H54 (cell line): ENCODE measurements at places on chromosomes 11 and 22.
A peak's percentile ranks its signal among the peaks of the same experiment; 100 is the strongest.

- no peak for DNase-seq
Observed at GRCh38 chr11:26483108-26483507, 89.0 kb downstream of the MUC15 start.

DNA sequence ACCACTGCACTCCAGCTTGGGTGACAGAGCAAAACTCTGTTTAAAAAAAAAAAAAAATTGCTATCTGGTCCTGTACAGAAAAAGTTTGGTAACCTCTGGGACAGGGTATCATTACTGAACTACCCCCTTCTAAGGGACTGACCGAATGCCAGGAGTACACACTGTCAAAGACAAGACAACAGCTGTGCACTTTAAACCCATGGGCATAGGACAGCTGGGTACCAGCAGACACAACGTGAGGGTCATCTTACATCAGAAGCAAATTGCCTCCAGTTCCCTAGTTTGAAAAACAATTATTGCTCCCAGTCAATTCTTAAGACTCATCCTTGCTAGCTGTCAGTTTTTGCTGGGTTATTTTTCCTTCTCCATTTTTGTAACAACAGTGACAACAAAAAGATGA, 17.8 kb downstream of the CD59 start:
- no peak for DNase-seq

- no peak for DNase-seq
Observed at GRCh38 chr11:62577046-62577714, 3.5 kb upstream of the EEF1G start.

GRCh38 chr22:30038219-30038618, 42.0 kb upstream of the HORMAD2 start:
- no peak for DNase-seq

GRCh38 chr11:31301549-31302510, 67.7 kb downstream of the DCDC1 start:
- no peak for DNase-seq

DNA sequence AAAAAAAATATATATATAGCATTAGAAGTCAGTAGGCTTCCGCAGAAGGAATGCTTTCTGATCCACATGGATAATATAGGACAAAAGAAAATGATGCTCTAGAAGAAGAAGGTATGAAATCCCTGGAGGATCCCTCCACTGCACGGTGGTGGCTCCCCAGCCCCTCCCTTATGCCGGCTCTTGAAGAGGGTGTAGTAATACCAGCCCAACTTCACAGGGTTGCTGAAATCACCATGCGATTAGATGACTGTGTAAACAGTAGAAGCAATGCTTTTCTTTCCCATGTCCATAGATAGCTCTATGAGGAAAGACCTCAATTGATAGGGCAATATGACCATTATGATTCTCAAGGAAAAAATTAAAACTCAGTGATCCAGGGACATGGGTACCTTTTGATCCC, 3.2 kb upstream of the ETS1 start:
- DNase-seq: no peak

DNA sequence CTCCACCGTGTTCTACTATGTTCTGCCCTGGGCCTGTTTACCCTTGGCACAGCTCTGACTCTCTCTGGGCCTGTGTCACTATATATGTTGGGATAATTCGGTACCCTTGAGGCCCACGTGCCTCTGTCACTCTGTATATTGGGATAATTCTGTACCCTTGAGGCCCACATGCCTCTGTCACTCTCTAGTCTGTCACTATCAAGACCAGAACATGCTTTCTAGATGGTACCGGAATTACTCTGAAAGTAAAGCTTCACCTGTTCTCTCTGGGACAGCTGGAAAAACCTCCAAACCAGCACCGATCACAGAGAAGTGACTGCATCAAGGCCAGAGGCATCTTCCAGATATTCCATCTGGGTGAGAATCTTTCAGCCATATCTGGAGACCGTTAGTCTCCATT, 9.3 kb upstream of the FCHSD2 start:
- no peak for DNase-seq

GRCh38 chr22:45709866-45710265, 38.2 kb downstream of the ATXN10 start:
- no peak for DNase-seq

- DNase-seq: no peak
Observed at GRCh38 chr22:47850644-47851151, 1088.2 kb downstream of the TBC1D22A start.

DNA sequence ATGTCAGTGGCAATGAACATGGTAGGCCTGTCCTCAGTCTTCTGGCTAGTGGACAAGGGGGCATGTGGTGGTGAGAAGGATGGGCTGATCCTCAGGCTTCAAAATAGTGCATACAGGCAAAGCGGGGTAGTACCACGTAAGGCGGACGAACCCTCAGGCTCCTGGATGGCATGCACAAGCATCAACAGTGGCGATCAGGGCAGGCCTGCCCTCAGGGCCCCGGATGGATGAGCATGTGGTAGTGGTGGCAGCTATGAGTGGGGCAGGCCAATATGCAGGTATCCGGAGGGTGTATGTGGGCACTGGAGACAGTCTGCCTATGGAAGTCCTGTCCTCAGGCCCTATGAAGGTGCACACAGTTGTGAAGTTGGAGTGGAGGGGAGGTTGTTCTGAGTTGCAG, 163.8 kb downstream of the GUCY1A2 start:
- no peak for DNase-seq

GRCh38 chr11:133082453-133082781, 449.9 kb downstream of the OPCML start:
- DNase-seq: no peak

GRCh38 chr11:64888729-64889511, 10.5 kb upstream of the EHD1 start:
- no peak for DNase-seq

DNA sequence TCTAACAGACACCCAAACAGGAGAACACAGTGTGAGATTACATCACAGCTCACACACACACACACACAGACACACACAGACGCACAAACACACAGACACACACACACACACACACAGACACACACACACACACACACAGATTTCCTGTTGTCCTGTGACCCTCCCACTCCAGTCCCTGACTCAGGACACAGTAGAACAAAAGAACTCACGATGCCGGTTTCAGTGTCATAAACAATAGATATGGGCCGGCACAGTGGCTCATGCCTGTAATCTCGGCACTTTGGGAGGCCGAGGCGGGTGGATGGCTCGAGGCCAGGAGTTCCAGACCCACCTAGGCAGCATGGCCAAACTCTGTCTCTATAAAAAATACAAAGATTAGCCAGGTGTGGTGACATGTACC, 13.8 kb upstream of the KAT5 start:
- no peak for DNase-seq

DNA sequence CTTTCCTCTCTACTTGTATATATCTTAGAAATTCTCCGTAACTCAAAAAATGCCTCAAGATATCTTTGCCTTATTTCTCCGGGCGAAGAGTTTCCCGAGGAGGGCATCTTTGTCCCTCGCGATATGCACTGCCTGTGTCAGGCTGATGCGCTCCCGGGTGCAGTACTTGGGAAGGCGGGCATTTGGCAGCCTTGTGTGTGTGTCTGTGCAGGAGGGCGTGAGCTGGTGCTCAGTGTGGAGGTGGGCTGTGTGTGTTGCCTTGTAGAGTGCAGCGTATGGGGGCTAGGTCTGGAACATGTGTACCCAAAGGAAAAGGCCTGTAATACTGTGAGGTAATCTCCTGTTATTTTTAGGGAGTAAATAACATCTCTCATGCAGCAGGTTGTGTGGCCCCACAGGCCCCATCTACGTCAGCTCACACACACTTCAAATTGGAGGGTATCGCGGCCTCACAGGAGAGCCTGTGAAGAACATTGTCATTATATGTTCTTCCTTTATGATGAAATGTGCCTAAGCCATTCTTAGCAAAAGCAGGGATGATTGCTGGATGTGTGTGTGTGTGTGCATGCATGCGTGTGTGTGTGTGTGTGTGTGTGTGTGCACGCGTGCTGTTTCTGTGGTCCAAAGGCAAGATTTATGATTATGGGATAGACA, 77.5 kb downstream of the KCNJ1 start:
- no peak for DNase-seq

DNA sequence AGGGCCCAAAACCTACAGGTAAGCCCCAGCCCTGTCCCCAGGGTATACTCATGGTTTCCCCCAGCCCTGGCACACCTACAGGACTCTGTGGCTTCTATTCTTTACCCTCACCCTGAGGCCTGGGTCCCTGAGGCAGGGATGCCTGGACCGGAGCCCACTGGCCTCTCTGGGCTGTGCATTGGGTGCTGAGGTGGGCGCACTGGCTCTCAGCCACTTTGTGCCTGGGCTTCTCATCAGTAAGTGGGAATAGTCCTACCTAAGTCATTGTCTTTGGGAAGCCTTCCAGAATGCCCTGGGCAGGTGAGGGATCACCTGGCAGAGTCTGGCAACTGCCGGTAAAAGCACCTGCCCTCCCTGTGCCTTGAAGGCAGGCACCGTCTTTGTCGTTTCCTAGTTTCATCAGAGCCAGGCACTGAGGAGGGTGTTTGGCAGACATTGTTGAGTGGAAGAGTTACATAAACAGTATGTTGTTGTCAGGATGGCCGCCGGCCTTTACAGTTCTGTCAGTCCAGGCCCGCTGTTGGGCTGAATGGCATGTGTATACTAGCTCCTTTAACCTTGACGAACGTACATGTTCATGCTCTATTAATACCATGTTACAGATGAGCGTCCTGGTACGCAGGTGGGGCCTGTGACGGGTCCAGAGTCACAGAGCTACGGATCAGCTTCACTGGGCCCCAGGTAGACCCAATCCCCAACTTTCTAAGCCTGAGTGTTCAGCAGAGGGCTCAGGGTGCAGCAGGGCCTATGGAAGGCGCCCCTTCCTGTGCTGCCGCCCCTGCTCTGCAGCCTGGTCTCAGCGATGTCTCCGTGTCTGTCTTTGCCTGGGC, 23.0 kb downstream of the SHANK3 start:
- DNase-seq: no peak

DNA sequence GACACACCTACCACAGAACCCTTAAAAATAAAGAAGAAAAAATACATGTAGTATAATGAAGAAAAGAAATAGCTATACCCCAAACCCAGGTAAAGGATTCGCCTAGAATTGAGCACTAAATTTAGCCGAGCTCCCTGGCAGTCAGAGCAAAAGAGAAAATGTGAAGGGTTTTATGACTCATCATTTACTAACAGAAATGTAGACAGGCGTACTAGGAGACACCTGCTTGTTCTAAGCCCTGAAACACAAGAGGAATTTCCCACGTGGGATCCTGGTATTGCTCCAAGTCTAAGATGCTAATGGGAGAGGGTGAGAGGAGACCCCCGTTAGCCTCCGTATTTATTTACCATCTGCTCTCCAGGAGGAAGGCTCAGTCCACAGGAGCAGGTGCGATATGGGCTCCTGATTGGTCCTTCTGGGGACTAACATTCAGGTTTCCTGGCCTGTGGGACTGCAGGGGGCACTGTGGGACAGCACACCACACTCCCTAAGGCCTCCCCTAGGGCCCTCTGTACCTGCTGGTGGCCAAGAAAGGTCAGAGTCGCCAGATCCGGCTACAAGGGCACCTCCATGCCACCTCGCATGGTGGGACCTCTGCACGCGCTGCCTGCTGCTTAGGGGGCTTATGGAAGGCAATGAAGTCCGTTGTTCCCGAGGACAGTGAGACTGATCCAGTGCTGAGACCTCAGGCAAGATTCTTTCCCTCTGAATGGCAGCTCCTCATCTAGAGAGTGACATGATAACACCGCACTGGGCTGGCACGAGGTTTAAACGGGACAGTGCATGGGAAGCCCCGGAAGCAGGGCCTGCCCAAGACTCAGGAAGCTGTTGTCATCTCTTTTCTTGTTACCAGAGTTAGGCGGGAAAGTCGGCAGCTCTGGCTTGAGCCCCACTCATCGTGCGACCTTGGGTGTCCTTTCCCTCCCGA, 25.8 kb downstream of the KCNC1 start:
- peak; percentile 62 for DNase-seq

DNA sequence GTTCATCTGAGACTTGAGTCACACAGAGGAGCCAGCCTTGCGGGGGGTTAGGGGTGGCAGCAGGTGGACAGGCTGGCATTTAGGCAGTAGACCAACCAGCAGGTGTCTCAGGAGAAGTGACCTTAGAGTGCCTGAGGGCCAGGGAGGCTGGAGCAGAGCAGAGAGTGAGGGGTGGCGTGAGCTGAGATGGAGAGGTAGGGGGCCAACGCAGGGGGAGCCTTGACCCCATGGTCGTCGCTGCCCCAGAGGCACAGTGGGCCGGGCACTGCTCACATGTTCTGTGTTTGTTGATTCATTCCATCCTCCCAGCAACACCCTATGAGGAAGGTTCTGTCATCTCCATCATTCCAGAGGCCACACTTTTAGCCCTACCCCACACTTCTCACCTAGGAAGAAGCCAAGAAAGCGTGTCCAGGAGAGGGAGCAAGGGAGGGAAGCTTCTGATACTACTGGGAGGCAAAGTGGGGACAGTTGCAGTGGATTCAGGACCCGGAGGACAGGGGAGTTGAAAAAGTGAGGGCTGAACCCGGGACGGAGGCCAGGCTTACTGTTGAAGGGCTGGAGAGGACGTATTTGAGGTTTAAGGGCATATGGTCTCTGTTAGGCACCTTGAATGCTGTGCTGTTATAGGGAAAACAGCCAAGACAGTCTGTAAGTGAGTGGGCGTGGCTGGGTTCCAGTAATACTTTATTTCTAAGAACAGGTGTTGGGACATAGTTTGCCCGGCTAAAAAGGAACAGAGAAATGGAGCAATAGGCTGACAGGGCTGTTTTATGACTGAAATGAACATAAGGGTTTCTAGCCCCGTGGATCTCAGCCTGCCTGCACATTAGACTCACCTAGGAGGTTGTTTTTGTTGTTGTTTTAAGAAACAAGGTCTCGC, 7.3 kb downstream of the SART1 start:
- no peak for DNase-seq

GRCh38 chr22:37607010-37607934, 1.4 kb upstream of the GGA1 start:
- DNase-seq: peak; percentile 67

DNA sequence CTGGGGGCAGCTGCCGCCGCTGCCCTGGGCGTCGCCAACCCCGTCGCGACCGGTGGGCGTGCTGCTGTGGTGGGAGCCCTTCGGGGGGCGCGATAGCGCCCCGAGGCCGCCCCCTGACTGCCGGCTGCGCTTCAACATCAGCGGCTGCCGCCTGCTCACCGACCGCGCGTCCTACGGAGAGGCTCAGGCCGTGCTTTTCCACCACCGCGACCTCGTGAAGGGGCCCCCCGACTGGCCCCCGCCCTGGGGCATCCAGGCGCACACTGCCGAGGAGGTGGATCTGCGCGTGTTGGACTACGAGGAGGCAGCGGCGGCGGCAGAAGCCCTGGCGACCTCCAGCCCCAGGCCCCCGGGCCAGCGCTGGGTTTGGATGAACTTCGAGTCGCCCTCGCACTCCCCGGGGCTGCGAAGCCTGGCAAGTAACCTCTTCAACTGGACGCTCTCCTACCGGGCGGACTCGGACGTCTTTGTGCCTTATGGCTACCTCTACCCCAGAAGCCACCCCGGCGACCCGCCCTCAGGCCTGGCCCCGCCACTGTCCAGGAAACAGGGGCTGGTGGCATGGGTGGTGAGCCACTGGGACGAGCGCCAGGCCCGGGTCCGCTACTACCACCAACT, 1.0 kb downstream of the FUT4 start:
- DNase-seq: no peak
